Muscle of arm (tissue), 14 donors: ENCODE measurements at places on chromosomes 12 and 14. TPM values are rescaled to one million over a fixed set of nuclear protein-coding genes. Genes with fewer than 3 reads are reported as not detected.

- peak; percentile 57 for DNase-seq
Measured at GRCh38 chr14:52053044-52053443, 15.8 kb downstream of the NID2 start.

GRCh38 chr14:53411125-53411524 lies 258.0 kb upstream of the DDHD1 start:
- no peak for DNase-seq

DNA sequence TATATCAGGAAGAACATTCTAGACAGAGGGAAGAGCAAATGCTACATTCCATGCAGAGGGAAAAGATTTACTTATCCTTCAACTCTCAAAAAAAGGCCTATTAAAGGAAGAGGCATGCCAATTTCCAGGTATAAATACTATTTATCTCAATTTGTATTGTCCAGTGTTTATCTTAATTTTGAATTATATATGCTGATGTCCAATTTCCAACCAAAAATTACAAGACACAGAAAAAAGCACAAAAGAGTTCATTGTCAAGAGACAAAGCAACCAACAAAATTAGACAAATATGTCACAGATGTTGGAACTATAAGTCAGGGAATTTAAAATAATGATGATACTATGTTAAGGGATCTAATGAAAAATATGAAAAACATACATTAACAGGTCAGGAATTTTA lies 286.6 kb upstream of the SFSWAP start:
- no peak for DNase-seq

DNA sequence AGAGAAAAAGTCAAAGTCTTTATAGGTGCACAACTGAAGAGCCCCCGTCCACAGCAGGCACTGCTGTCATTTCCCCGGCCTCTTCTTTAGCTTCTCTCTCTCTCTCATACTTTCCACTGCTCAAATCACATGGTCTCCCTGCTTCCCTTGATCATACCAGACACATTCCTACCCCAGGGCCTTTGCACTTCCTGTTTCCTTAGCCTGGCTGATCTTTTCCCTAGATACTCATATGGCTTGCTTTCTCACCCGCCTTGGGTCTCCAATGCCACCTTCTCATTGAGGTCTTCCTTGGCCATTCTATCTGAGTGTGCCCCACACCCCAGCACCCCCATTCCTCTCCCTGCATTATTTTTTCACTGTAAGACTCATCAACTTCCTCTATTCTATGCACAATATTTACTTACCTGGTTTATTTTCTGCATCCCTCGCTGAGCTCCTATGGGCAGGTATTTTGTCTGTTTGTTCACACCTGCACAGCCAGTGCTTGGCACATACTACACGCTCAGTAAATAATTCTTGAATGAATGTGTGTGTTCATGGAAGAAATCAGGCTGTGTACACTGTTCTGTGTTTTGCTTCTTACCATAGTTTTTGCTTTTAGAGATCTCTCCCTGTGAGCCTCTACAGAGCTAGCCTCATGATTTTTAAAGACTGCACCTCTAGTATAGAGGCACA lies 31.9 kb downstream of the SERPINA1 start:
- DNase-seq: no peak

- DNase-seq: no peak
Measured at GRCh38 chr14:56221382-56222128, 103.3 kb downstream of the PELI2 start.

DNA sequence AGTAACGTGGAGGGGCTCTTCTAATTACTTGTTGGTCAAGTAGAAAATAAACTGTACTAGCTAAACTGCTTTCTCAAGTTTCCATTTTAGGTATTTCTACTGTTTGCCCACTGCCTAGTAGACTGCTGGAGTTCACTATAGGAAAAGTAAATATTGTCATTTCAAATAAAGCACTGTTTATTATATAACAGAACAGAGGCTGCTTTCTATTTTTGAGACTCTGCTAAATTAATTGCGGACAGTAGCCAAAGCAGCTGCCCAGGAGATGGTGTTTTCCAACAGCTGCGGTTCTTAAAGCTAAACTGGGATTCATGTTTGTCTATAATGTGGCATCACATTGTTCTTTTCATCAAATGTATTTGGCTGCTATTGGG lies 15.9 kb upstream of the SIX1 start:
- peak; percentile 21 for DNase-seq

The MDGA2 gene
- 0.40 TPM for polyA plus RNA-seq

The PIP4K2C gene
- 12.2 TPM for polyA plus RNA-seq
